ENCODE measurements at places on chromosomes 7 and 10.

DNA sequence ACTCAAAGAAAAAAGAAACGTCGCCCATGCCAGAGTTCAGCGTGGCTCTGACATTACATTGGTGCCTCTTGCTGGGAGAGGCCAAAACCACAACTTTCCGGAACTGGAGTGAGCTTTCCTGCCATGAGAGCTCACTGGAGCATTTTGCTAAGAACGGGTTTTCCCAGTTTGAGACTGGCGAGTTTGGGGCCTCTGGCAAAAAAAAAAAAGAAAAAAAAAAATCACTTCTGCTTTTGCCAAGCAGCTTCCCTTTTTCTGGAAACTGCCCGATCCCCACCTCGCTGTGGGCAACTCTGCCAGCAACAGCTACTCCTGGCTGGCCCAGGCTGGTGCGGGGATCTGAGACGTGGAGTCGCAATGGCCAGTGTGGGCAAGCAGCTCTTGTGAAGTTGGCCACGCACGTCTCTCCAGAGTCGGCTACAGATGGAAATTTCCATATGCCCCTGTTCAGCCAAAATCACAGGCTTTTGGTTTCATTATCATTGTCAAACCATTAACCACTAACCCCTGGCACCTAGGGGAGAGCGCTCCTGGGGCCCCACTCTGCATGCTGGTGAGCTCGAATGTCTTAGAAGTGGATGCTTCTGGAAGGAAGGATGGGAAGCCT is 25.7 kb downstream of the PRKAG2 start:
- no peak for DNase-seq

DNA sequence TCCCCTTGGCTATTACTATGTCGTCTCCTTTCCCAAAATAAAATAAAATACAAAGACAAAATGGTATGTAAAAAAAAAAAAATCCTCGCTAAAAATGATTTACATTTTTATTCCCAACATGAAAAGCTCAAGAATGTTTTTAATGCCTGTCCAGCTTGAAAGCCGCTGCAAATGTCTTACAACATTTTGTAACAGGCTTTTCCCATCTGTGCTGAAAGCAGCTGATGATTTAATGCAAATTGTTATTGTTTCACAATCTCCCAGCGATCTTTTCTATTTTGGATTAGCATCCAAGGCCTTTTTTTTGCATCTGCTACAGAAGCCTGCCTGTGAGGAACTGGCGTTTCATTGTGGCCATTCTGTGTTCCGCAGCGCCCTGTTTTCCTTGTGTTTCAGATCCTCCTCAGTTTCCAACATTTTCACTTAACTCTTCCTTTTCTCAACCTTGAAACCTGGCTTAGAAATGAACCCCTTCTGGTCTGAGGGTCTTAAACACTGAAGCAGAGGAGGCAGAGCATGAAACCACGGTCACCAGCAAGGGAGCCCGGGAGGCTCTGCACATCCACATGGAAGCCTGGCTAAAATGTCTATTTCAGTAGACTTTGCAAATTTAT is 712.1 kb downstream of the PARD3 start:
- DNase-seq, result no peak

GRCh38 chr10:95304976-95305375 is 14.2 kb upstream of the PDLIM1 start:
- no peak for DNase-seq

DNA sequence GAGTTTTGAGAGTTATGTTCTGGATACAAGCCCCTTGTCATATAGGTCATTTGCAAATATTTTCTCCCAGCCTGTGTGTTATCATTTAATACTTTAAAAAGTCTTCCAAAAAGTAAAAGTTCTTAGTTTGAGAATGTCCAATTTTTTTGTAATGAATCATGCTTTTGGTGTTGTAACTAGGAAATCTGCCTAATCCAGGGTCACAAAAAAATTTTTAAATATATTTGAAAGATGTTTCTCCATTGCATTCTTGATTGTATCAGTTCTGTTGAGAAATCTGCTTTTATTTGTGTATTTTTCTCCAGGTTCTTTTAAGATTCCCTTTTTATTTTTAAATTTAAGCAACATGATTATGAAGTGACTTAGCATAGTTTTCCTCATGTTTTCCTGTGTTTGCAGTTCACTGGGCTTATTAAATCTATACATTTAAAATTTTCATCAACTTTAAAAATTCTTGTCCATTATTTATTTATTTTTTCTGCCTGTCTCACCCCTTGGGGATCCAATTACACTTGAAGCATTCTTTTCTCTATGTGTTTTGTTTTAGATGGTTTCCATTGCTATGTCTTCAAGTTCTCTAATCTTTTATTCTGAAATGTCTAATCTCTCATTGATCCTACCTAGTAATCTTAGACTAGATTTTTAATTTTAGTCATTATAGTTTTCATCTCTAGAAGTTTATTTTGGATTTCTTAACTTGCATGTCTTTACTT is 47.0 kb downstream of the CCDC71L start:
- no peak for DNase-seq

DNA sequence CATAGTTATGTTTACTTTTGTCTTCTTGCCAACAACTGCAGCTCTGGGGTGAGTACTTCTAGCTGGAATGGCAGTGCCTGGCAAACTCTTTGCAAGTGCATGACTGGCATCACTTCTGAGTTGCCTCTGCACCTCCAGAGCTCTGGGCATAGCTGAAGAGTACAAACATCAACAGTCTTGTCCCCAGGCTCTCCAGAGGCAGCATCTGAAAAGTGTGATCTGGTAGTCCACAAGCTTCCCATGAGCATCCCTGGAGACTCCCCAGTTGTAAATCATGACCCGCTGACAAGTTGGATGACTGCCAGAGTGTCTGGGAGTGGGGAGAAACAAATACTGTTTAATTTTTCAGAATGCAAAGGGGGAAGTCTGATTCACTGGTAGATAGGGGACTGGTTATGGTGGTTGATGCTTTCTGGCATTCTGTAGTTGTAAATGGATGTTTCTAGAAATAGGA is 138.9 kb upstream of the CDK13 start:
- DNase-seq, result no peak

DNA sequence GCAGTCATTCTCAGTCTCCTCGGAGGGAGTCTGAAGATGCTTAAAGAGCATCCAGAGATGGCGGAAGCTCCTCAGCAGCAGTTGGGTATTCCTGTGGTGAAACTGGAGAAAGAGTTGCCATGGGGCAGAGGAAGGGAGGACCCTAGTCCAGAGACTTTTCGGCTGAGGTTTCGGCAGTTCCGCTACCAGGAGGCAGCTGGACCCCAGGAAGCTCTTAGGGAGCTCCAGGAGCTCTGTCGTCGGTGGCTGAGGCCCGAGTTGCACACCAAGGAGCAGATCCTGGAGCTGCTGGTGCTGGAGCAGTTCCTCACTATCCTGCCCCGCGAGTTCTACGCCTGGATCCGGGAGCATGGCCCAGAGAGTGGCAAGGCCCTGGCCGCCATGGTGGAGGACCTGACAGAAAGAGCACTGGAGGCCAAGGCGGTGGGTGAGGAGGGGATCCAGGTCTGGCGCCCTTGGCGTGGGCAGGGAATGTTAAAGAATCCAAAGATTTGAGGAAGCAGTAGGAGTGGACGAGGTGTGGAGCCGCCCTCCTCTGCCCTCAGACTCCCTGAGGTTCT is 2.9 kb downstream of the ZSCAN25 start:
- DNase-seq, result no peak

GRCh38 chr7:21916176-21916575 is 29.5 kb downstream of the CDCA7L start:
- no peak for DNase-seq

GRCh38 chr7:101077303-101078086 is 7.8 kb upstream of the TRIM56 start:
- DNase-seq, result peak; percentile 44

GRCh38 chr7:119783799-119784198 is 489.2 kb upstream of the KCND2 start:
- DNase-seq, result no peak

DNA sequence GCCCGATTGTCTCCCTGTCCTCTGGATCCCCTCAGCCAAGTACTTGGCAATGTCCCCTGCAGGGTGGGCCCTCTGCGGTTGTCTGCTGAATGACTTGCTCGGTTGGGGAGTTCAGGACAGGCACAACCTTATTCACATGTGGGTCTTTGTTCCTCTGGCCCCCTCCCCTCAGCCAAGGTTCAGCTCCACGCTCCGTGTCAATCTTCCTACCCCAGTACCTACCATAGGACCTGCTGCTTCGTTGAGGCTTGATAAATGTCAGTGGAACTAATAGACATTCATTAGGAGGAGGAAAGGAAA is 7.1 kb downstream of the CPA5 start:
- no peak for DNase-seq

GRCh38 chr7:27866256-27866655 is 126.3 kb downstream of the TAX1BP1 start:
- DNase-seq, result no peak

- no peak for DNase-seq
These were observed 116.5 kb upstream of the FRMD4A start for GRCh38 chr10:14447094-14447839.

Data from NCI-H774 (cell line).